Activated T-cell treated with anti-CD3 and anti-CD28 coated beads, Interleukin-2, amount 50 U/mL, for 48 hours (primary cell): ENCODE measurements at places on chromosomes 6 and 20.

DNA sequence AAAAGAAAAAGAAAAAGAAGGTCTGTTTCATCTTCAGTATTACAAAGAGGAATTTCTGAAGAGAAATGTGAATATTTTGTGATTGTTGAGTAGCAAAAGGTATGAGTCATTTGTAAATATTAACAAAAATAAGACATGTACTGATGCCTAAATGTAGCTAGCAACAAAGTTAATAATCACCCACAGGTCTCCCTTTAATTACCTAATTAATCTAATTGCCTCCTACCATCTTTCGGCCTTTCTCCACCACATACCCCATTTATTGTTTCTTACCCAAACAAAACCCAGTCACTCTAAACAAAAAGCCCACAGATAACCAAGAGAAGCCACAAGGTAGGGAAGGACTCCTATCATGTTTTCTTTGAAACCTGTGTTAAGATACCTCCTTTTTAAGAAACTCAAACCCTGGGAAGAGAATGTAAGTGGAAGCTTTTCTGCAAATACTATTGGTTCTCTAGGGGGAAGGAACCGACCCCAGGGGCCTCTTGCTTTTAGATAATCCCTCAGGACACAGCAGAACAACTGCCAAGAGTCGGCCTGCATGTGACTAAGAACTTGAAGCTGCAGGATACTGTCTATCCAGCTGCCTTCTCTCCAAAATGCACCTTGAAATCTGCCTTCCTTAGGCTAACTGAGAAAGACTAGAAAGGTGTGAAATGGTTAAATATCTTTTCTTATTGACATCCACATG, 16.1 kb upstream of the STK38 start:
- DNase-seq: no peak

- no peak for DNase-seq
These were observed 504.9 kb downstream of the DOK5 start for GRCh38 chr20:54980103-54980960.

DNA sequence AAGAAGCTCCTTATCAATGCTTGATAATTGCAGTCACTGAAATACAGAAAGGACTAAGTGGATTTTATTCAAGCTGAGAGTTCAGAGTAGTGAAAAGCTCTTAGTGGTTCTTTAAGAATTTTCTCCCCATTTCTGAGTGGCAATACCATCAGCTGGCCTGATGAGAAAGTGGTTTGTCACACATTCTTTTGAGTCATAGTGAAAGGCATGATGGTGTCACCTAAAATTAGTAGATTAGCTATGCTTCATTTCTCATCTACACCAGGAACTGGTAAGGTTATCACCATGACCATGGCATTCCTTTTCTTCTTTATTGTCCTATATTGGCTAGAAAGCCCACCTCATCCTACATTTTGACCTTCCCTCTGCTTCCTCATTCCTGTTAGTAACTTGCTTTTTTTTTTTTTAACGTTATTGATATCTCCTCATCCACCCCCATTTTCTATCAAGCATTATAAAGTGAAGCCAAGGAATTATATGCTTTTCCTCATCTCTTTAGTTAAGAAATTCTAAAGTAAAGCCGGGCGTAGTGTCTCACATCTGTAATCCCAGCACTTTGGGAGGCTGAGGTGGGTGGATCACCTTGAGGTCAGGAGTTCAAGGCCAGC, 67.4 kb upstream of the LOC128125822 start:
- no peak for DNase-seq

- no peak for DNase-seq
These were observed 107.2 kb upstream of the PLEKHG1 start for GRCh38 chr6:150492507-150492906.

DNA sequence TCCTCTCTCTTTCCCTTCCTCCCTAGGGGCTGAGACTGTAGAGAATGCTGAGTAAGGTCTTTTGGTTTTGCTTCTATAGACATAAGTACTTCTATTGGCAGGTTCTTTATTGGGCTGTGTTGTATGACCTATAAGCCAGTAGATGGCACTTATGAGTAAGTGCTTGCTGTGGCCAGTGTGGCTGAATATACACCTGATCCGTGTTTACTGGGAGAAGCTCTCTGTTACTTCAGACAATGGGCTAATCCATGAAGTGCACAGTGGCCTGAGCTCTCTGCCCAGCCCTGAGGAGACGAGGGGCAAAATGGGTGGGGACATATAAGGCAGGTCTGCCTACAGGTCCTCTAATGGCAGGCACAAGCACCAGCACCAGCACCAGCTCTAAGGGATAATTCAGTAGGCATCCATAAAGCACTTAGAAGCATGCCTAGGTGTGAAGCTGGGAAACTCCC, 610.3 kb downstream of the RNF144B start:
- DNase-seq: no peak

- no peak for DNase-seq
These were observed 56.4 kb upstream of the VSTM2L start for GRCh38 chr20:37846573-37846972.

- DNase-seq: no peak
These were observed 54.8 kb upstream of the KCNG1 start for GRCh38 chr20:51077686-51078060.

DNA sequence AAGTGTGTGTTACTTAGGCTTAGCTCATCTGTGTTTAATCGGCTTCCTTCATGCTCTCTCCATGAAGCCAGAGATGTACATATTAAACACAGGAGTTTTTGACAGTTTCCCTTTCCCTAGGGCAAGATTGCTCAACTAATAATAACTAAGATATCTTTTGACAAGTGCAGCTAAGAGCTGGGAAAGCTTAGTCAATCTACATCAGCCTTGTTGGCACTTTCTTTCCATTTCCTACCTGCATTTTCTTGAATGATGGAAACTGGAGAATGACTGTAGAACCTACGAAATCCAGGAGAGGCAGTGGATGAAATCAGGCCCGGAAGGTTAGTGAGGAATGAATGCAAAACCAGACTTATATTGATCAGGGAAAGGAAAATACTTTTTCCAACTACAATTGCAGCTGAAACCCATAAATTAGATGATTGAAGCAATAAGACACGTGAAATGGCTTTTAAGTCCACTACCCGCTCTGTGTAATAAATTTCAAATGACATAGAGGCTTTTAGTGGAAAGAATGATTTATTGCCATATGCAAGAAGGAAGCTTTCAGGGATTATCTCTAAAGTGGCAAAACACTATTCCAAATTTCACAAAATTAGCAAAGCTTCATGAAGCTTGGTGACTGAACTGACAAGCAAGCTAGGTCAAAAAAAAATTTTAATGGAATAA, 237.2 kb upstream of the ID4 start:
- DNase-seq: no peak

- no peak for DNase-seq
These were observed 103.4 kb downstream of the RTN4IP1 start for GRCh38 chr6:106525882-106526275.

- DNase-seq: no peak
These were observed 22.2 kb downstream of the TFEB start for GRCh38 chr6:41713159-41713649.

DNA sequence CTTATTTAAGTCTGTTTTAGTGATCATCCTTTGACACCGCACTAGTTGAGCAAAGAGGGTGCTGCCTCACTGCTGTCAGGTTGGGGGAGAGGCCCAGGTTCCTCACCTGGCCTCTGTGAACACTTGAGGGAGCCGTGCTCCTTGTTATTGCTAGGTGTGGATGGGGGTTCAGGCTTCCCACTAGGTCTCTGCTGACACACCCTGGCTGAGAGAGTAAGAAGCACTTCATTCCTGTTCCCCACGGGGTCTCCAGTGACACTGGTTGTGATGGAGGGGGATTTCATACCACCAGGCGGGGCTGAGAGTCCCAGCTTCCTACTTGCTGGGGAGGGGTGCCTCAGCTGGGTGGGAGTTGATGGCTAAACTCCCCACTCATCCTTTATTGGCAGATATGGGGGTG, 11.1 kb upstream of the NOTCH4 start:
- DNase-seq: no peak

GRCh38 chr20:21387528-21387927, 9.8 kb downstream of the NKX2-4 start:
- DNase-seq: no peak

DNA sequence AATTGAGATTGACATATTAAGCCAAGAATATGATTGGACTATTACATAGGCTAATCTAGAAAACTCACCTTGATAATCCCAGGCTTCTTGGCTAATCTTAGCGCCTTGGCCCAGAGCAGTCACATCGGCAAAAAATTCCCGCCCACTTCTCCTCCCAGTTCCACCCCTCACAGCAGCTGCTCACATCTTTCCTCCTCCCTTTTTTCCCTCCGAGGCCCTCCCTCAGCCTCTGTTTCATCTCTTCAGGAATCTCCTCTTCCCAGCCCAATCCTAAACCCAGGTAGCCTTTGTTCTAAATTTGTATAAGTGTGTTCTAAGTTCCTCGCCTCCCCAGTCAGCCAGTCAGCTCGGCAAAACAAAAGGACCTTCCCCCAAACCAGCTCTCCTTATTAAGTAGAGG, 184.3 kb downstream of the PRKN start:
- DNase-seq: no peak

DNA sequence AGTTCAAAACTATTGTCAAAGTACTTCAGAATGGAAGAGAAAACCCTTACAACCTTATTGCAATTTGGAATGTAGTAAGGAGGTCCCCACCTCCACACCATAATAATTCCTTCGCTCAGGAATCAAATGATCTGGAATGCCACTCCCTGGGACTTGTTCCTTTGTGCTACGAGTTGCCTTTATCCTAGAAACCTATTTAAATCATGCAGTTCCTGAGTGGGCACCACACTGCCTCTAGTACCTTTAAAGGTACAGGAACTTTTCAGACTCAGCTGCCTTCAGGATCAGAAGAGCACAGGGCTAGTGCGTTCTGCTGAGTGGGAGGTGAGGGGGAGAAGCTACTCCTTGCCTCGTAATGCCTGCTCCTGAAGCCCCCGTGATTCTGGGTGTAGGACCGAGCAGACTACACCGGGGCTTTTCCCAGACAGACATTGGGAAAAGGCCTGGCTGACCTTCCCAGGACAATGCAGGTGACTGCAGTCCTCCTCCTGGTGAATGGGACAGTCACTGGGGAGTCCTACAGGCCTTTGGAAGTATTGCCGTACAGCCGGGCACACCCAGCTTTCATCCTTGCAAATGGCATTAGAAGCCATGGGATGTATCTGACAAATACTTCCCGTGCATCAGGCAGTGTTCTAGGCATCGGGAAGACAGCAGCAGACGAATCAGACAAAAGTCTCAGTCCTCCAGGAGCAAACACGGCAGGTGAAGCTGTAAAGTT, 11.8 kb upstream of the TUBB2B start:
- DNase-seq: no peak

- DNase-seq: no peak
These were observed 49.0 kb downstream of the TMEM170B start for GRCh38 chr6:11586536-11586935.

- no peak for DNase-seq
These were observed 280.3 kb upstream of the TCF21 start for GRCh38 chr6:133608620-133609019.

DNA sequence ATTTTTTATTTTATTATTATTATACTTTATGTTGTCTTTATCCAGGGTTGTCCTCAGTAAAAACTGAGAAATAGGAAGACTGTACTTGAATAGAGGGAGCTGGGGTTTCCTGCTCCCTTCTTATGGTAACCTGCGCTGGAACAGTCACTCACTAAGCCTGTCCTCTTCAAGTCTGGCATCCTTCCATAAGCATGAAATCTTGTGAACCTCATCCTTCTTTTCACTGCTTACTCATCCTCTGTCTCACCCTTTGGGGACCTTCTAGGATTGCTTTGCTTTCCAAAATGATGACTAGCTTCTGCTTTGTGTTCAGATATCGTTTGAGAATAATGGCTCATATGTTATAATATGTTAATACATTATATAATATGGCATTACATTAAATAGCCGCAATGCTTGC, 90.6 kb downstream of the C6orf118 start:
- no peak for DNase-seq
